ENCODE measurements at places on chromosomes 12 and 14. TPM values are rescaled to one million over a fixed set of nuclear protein-coding genes. Genes with fewer than 3 reads are reported as not detected.

GRCh38 chr14:103123634-103124500 lies 606 bp downstream of the TNFAIP2 start:
- H3K4me3 ChIP-seq, result no peak overlapping the region
- H3K27ac ChIP-seq, result no peak overlapping the region
- H3K4me1 ChIP-seq, result peaks cover 17% of the 10 kb centered on the region
- DNase-seq, result no peak
- peaks cover 6% of the 10 kb centered on the region for H3K27me3 ChIP-seq

DNA sequence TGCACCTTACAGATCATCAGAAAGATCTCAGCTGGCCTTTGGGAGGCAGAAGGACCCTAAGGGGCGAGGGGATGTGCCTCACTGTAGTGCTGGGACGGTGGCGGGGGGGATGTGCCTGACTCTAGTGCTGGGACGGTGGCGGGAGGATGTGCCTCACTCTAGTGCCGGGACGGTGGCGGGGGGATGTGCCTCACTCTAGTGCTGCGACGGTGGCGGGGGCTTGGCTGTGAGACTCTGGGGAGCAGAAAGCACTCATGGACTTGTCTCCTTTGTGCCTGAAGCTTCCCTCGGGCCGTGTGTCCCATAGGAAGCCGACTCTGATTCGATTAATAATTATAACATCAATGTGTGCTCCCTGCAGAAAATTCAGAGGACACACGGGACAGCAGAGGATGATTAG lies 126.6 kb downstream of the ZNF664 start:
- no peak overlapping the region for H3K4me3 ChIP-seq
- no peaks in the 10 kb centered on the region for H3K4me1 ChIP-seq
- no peaks in the 10 kb centered on the region for H3K36me3 ChIP-seq
- H3K27me3 ChIP-seq, result peaks cover 36% of the 10 kb centered on the region
- DNase-seq, result no peak

DNA sequence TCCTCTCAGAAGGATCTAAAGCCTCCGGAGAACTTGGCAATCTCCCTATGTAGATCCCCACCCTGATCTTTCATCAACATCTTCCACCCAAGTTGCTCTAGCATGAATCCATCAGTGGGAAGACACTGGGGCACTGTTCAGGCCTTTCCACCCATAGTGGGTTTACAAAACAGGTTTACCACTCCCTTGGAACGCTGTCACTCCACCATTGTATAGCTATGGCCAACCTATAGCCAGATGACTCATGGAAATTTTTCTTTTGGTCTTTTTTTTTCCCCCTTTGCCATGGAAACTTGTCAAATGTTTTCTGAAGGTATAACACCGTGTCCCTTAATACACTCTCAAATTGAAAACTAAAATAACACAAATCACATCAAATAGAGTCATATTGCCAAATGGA lies 10.8 kb upstream of the HSPB8 start:
- no peak overlapping the region for H3K4me3 ChIP-seq
- no peaks in the 10 kb centered on the region for H3K36me3 ChIP-seq
- DNase-seq, result no peak
- no peaks in the 10 kb centered on the region for H3K4me1 ChIP-seq
- no peak overlapping the region for H3K27ac ChIP-seq
- H3K27me3 ChIP-seq, result peaks cover 2% of the 10 kb centered on the region

NOXRED1 gene
- 0.06 TPM for polyA plus RNA-seq

WNK1 gene
- 36.9 TPM for polyA plus RNA-seq

CLEC14A gene
- polyA plus RNA-seq, result 5.7 TPM

GRCh38 chr14:30803185-30803584 lies 71.2 kb upstream of the COCH start:
- no peaks in the 10 kb centered on the region for H3K4me1 ChIP-seq
- no peaks in the 10 kb centered on the region for H3K36me3 ChIP-seq
- H3K4me3 ChIP-seq, result no peak overlapping the region
- no peak for DNase-seq
- peaks cover 6% of the 10 kb centered on the region for H3K27me3 ChIP-seq
- H3K27ac ChIP-seq, result no peak overlapping the region

TSHR gene
- not detected for polyA plus RNA-seq

All from IMR-90 (cell line).